CD4-positive, alpha-beta T cell (primary cell): ENCODE measurements at places on chromosomes 4 and X.

- DNase-seq: no peak
Observed at GRCh38 chr4:21991050-21991449, 42.5 kb upstream of the KCNIP4 start.

- no peak for DNase-seq
Observed at GRCh38 chrX:136021903-136022302, 36.7 kb downstream of the SLC9A6 start.

DNA sequence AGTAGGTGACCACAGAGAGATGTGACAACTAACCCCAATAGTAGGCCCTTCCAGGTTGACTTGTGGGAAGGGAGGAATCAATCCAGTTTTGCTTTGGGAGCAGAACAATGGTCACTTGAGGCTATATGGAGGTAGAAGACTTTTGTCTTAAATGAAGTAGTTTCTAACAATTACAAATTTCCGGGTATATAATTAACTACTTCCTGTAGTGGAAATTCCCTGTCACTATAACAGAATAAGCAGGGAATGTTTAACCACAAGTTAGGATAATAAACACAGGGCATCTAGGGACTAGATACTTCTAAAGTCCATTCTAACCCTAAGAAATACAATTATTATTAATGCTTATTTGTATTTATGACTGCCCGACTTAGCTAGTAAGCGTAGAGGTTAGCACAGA, 99.0 kb upstream of the TRPC3 start:
- DNase-seq: no peak

DNA sequence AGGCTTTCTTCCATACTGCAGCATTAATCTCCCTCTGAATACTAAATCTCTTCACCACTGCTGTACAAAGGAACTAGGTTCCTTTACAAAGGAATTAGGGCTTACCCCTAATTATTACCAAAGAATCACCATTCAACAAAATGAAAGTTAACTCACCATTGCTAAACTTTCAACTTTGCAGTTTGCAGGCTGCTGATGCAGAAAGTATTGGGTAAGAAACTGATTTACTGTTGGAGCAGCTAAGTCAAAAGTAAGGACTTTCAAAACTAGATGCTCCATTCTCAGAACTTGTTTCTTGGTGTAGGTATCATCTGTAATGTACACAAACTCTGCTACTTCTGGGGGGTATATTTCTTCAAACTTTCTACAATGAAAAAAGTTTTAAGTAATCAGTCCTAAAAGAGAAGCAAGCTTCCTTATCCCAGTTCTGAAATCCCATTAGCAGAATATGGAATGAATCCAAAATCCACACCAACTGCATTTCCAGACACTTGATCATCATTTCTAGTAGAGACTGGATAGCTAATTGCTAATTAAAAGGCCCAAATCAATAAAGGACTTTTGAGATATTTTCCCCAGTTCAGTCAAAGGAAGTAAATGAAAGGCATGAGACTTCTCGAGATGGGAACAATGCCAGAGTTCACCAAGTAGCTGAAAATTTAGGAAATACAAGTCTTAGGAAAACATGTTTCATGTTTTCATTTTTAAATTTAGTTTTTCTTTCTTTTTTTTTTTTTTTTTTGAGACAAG, 4.3 kb downstream of the CCNA2 start:
- DNase-seq: no peak

DNA sequence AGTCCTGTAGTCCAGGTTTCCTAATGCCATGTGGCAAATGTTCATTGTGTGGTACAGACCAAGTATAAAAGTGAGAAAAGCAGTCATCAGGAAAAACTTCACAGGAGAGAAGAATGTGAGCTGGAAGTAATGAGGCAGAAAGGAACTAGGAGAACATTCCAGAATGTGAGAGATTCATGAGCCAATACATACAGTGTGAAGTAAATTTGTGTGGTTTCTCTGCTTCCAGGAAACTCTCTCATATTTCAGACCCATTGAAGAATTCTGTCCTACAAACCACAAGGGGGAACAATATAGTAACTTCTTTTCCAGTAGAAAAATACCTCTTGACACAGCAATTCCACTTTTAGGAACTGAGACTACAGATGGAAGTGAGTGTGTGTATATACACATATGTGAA, 136.5 kb downstream of the RNF150 start:
- no peak for DNase-seq

DNA sequence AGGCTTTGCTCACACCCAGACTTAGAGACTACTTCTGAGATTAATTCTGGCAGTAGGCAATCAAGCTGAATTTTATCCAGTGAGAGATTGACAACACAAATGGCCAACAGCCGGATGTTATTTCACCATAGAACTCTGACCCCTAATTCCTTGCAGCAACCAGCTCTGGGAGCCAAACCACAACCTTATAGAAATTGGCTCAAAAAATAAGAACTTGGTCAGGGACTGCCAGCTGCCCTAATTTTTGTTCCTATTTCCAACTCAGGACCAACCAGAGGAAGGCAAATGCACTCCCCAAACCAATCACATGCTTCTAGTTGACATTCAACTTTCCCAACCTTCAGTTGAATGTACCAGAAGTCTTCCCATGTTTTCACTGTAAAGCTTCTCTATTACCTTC, 269.7 kb downstream of the HS3ST1 start:
- no peak for DNase-seq

- DNase-seq: no peak
Observed at GRCh38 chrX:71217298-71217697, 5.7 kb upstream of the GJB1 start.

GRCh38 chr4:166882221-166882620, 352.1 kb downstream of the SPOCK3 start:
- DNase-seq: no peak

DNA sequence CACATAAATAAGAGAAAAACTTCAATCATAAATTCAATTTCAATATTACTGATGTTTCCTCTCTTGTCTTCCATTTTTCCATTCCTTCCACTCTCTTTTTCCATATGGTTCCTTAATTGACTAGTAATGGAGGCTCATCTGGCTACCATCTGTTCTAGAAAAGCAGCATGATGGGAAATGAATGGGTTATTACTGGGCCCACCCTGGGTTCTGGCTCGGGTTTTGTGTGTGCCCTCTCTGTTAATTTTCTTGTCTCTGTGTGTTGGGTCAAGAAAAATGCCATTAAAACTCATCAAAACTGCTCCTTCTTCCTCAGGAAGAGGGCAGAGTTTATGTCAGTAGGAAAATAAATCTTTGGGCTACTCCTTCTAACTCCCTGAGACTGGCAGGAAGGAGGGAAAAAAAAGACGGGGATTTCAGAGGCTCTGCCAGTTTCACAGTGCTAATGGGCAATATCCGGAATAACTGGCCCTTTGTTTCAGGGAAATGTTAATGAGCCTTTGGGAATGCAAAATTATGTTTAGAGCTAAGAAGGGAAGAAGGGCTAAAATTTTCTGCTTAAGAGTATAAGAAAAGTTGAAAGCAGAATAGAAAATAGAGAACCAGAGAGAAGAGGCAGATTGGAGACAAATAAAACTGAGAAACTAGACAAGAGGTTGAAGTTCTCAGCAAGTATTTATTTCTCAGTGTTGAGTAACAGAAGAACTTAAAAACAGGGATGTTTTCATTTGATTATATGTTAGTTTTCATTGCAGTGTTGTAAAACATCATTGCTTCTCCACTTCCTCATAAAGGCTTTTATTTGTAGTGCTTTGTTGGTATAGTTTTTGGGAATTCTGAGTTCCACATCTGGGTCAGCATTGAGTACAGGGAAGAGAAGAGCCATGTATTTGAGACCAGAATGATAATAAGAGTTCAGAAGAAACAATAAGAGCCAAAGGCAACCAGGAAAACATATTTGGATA, 19.7 kb downstream of the GABRB1 start:
- no peak for DNase-seq
